ENCODE measurements at places on chromosomes 13 and 19. TPM values are rescaled to one million over a fixed set of nuclear protein-coding genes. Genes with fewer than 3 reads are reported as not detected.

The DCT gene
- 0.07 TPM for total RNA-seq

The SAFB2 gene
- 92.6 TPM for total RNA-seq

The NLRP7 gene
- total RNA-seq = not detected

The KLK3 gene
- total RNA-seq = not detected

The CD209 gene
- total RNA-seq = 1.3 TPM

Measured in upper lobe of left lung (tissue), 6 donors.